GM23338 (cell line): ENCODE measurements at places on chromosomes 5 and 9. TPM values are rescaled to one million over a fixed set of nuclear protein-coding genes. Genes with fewer than 3 reads are reported as not detected.

Gene PCDHGA5
- total RNA-seq: 2.9 and 3.1 TPM in 2 replicates

Gene ZMYND19
- 50.3 and 58.5 TPM in 2 replicates for total RNA-seq

GRCh38 chr9:129138476-129139232 lies 27.4 kb downstream of the PTPA start:
- no peak overlapping the region for H3K4me3 ChIP-seq
- no peaks in the 10 kb centered on the region for H3K27me3 ChIP-seq
- H3K4me1 ChIP-seq: peaks cover 35% of the 10 kb centered on the region

- no peaks in the 10 kb centered on the region for H3K27me3 ChIP-seq
- no peak for DNase-seq
- H3K27ac ChIP-seq: no peak overlapping the region
- no peak overlapping the region for H3K4me3 ChIP-seq
- no peaks in the 10 kb centered on the region for H3K36me3 ChIP-seq
- H3K4me1 ChIP-seq: peaks cover 21% of the 10 kb centered on the region; the same call in 1 of the 2 replicates
Measured at GRCh38 chr9:91567642-91568274, 144.1 kb upstream of the NFIL3 start.

GRCh38 chr5:79567926-79568549 lies 44.2 kb upstream of the TENT2 start:
- H3K36me3 ChIP-seq: no peaks in the 10 kb centered on the region
- H3K4me1 ChIP-seq: peaks cover 12% of the 10 kb centered on the region
- no peak overlapping the region for H3K4me3 ChIP-seq
- no peak overlapping the region for H3K27ac ChIP-seq
- no peaks in the 10 kb centered on the region for H3K27me3 ChIP-seq

DNA sequence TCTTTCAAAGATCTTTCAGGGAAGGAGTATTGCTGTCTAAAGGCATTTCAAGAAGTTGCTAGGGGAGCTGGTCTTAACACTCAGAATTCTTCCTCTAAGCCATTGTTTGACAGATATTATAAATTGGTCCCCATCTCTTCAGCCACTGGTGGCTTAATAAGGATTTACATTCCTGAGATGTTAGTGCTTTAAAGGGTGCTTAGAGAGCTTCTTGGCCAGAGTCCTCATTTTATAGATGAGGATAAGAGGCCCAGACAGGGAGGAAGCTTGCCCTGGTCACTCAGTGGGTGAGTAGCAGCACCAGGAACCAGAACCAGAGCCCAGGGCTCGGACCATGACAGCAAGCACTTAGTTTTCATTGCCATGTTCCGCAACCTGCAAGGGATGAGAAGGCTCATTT lies 53.2 kb downstream of the GALNT10 start:
- no peak for DNase-seq
- H3K4me1 ChIP-seq: peaks cover 7% of the 10 kb centered on the region
- no peaks in the 10 kb centered on the region for H3K36me3 ChIP-seq
- H3K27ac ChIP-seq: no peak overlapping the region
- no peak overlapping the region for H3K4me3 ChIP-seq
- H3K27me3 ChIP-seq: no peaks in the 10 kb centered on the region

DNA sequence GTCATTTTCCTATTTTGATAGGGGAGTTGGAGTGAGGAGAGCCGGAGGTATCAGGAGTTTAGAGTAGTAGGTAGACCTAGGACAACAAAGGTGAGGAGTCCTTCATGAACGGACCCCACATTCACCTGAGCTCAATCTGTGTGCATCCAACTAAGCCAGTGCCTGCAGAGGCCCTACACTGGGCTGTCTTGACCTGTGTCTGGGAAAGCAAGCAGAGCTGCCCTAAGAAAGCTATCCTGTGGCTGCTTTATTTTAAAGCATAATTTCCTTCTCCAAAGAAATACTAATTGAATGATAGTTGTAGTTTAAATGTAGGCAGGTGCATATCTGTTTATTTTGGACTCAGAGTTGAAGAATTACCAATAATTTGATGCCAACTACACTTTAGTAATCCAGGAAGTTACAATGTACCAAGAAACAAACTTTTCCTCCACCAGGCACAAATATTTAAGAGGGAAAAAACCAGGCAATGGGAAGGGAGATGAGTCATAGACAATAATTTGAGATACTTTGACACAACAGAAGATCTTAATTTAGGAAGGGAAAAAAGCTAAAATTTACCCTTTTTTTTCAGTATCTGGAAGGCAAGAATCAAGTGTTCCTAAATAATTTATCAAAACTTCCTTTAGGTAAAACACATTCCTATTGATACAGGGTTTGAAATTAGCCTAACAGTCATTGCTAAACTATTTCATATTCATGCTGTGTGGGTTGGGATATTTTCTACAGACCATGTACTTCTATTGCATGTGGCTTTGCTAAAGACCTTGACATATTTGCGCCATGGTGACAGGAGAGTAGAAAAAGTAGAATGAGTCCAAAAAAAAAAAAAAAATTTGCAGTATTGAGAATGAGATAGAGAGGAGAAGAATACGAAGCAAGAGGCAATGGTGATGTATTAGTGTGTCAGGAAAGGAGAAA lies 376.6 kb upstream of the TUSC1 start:
- H3K27me3 ChIP-seq: no peaks in the 10 kb centered on the region
- H3K4me3 ChIP-seq: no peak overlapping the region
- no peak for DNase-seq
- H3K4me1 ChIP-seq: 0 out of 2 replicates have a peak, but pooled peaks cover 3% of the 10 kb centered on the region

- DNase-seq: peak; percentile 35
- peaks cover 10% of the 10 kb centered on the region for H3K4me1 ChIP-seq
- no peak overlapping the region for H3K4me3 ChIP-seq
- H3K36me3 ChIP-seq: no peaks in the 10 kb centered on the region
Measured at GRCh38 chr5:135978212-135978631, 23.4 kb upstream of the LECT2 start.

- DNase-seq: peak; percentile 79
- H3K36me3 ChIP-seq: no peaks in the 10 kb centered on the region
- no peaks in the 10 kb centered on the region; the same call in 1 of the 2 replicates for H3K4me1 ChIP-seq
- no peak overlapping the region for H3K27ac ChIP-seq
- no peak overlapping the region for H3K4me3 ChIP-seq
- H3K27me3 ChIP-seq: no peaks in the 10 kb centered on the region
Measured at GRCh38 chr5:96344678-96345577, 88.1 kb downstream of the PCSK1 start.

- H3K27ac ChIP-seq: no peak overlapping the region
- no peak for DNase-seq
- H3K4me3 ChIP-seq: no peak overlapping the region
- no peaks in the 10 kb centered on the region for H3K27me3 ChIP-seq
Measured at GRCh38 chr9:120281665-120282064, 298.3 kb downstream of the CDK5RAP2 start.
